ENCODE measurements at places on chromosomes 3 and 15.
A peak's percentile ranks its signal among the peaks of the same experiment; 100 is the strongest.

DNA sequence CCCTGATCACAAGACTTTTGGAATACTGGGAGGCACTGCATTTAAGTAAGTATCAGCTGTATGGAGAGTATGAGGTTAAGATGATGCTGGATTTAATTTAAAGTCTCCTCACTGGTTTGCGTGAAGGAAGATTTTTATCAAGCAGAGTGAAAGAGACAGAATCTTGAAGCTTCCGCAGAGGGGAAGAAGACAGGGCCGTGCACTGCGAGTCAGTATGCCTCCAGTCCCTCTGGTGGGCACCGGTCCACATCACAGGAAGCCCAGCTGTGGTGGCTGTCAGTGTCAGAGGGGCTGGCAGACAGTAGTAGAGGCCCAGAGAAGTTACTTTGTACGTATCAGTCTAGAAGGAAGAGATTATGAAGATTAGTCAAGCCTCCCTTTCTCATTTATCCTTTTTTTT is 379.0 kb upstream of the TPRG1 start:
- DNase-seq: peak; percentile 32

DNA sequence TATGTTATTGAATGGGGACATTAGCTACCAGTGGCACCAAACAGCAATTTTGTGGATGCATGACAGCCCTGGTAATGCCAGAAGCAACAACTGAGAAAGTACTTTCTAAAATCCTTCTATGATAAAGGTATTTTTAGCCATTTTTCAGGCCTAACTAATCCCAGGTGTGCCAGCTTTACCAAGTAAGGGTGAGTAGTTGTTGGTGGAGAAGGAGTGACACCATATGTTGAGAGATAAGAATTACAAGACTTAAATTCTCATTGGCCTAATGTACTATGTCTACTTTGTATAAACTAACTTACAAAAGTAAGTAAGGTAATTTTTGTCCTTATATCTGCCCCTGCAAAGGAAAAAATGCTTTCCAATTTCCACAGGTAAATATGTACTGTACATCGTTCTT is 4.1 kb upstream of the COX17 start:
- peak; percentile 62 for DNase-seq

DNA sequence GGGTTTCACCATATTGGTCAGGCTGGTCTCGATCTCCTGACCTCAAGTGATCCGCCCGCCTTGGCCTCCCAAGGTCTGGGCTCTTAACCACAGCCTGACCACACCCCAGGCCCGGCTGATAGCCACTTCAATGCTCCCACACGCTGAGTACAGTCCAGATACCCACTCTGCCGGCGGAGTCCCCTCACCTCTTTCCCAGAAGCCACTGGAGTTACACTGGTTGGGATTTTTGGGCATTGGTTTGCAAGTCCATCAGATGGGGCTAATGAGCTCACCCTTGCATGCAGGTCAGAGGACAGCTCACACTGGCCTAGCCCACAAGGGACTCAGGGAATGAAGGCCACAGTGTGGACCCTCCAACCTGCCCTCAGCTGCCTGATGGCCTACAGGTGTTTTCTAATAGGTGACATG is 60.1 kb downstream of the IQSEC1 start:
- DNase-seq: peak; percentile 74

- DNase-seq: peak; percentile 21
Measured at GRCh38 chr3:120407508-120408287, 43.1 kb downstream of the FSTL1 start.

- no peak for DNase-seq
Measured at GRCh38 chr3:141305436-141305835, 62.9 kb upstream of the ZBTB38 start.

- DNase-seq: no peak
Measured at GRCh38 chr15:81948222-81948621, 97.6 kb downstream of the MEX3B start.

- no peak for DNase-seq
Measured at GRCh38 chr15:31308185-31308639, 18.4 kb upstream of the KLF13 start.

GRCh38 chr3:2029559-2029958 is 69.1 kb upstream of the CNTN4 start:
- DNase-seq: no peak

- DNase-seq: peak; percentile 6
Measured at GRCh38 chr3:136753326-136753939, 1.3 kb upstream of the STAG1 start.

GRCh38 chr3:128858167-128858566 is 21.3 kb upstream of the ACAD9 start:
- DNase-seq: no peak

DNA sequence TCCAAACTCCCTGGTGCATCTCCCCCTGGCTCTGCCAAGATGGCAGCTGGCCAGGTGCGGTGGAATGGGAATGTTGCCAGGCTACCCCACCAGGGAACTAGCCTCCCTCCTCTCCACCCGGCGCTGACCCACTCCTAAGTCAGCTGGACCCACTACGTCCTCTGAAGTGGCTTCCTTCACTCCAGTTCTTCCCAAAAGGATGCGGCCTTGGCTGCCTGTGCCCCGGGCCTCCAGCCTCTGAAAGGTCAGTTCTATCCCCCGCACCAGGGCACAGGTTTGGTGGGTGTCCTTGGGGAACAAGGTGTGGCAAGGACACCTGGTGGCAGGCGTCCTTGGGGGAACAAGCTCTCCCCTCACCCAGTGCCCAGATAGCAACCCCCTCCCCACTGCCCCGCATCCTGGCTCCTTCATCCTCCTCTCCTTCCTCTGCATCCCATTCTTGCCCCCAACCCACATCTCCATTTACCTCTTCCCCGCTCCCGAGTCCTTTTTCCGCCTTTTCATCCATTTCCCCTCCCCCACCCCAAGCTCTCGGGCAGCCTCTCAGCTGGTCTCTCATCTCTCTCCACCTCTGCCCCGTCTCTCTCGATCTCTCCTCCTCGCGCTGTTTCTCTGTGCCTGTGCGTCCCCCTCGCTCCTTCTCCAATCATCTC is 54.0 kb downstream of the LHFPL4 start:
- DNase-seq: no peak

DNA sequence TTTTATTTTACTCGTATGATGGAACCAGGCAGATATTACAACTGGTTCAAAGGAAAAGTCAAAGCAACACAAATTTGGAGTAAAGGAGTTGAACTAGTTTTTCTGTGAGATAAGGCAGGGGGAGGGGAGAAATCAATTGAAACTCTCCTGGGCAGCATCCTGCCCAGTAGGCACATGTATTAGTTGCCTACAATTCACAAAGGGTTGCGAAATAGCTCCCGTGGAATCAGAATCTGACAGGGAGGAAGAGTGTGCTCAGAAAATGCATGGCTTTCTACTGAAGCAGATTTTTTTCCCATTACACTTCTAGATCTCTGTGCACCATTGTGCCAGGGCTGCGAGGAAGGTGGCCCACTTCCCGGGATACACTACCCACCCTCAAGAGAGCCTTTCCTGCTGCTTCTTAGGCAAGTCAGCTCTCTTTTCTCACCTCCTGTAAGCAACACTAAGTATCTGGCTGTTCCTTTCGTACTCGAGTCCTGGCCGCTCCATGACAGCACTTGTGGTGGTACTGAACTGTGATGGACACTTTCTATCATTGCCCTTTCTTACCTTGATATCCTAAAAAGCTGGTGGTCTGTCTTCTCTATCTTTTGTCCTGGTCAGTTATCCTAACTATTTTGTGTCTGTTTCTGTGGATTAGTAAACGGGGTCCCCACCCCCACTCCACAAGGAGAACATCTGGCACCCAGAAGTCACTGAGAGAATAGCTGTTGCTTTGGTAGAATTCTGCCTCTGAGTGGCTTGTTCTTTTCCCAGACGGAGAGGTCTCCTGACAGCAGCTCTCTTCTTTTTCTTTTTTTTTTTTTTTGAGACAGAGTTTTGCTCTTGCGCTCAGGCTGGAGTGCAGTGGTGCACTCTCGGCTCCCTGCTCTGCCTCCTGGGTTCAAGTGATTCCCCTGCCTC is 74.8 kb downstream of the RPL39L start:
- DNase-seq: peak; percentile 16

- no peak for DNase-seq
Measured at GRCh38 chr3:23959135-23959900, 14.2 kb downstream of the NR1D2 start.

DNA sequence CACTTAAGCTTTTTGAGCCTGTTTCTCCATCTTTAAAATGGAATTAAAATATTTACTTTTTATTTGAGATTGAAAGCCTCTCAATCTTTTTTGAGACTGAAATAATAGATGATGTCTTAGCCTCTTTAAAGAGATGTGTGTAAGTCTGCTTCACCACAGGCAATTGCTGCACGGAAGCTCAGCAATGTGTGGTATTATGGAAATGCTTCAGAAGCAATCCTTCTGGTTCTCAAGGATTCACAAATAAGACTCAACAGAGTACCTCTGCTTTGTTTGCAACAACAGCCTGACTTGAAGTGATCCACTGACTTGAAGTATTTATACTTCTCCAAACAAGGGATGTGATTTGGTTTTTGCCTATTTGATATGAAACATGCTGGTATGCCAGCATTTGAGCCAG is 332.0 kb upstream of the RASGRP1 start:
- DNase-seq: no peak

All from suppressor macrophage (primary cell).